Activated gamma-delta T cell (primary cell): ENCODE measurements at places on chromosomes 1 and 21.

- DNase-seq = no peak
These were observed 245.7 kb upstream of the JUN start for GRCh38 chr1:59029411-59030167.

DNA sequence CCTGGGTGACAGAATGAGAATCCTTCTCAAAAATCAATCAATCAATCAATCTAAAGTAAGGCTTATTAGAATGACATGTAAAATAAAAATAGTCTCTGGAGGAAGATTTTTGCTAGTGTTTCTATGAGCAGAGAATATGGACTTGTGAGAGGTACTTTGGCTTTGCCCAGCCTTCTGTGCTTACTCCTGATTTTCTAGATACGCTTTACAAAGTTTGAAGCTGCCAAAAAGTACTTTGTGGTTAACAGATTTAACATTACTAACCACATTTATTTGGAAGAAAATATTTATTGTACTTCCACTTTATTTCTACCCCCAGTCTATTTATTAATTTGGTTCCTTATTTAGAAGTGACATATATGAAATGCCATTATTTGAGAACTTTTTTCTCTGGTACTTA, 41.0 kb downstream of the CEP350 start:
- DNase-seq = no peak

DNA sequence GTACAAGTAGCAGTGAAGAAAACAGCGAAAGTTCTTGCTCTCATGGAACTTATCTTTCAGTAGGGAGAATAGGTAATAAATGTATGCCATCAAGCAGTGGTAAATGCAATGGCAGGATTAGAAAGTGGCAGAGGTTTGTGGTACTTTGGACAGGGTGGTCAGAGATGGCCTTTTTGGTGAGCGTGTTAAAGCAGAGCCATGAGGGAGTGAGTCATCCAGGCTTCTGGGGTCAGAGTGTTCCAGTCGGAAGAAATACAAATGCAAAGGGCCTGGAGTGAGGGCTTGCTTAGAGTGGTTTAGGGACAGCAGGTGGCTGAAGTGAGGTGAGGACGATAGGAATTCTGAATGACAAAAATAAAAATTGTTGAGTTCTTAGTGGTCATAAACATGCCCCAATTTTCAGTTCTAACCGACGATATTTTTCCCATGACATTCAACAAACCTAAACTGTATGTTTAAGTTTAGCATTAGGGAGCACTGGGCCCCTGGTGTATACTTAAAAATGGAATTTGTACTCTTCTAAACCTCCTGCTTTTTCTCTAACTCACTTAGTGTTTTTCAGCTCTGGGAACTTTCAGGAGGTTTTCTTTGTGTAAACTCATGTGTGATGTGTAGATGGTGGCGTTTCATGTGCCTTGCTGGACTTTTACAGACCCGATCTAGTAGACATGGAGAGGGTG, 78.2 kb downstream of the MACF1 start:
- DNase-seq = no peak

DNA sequence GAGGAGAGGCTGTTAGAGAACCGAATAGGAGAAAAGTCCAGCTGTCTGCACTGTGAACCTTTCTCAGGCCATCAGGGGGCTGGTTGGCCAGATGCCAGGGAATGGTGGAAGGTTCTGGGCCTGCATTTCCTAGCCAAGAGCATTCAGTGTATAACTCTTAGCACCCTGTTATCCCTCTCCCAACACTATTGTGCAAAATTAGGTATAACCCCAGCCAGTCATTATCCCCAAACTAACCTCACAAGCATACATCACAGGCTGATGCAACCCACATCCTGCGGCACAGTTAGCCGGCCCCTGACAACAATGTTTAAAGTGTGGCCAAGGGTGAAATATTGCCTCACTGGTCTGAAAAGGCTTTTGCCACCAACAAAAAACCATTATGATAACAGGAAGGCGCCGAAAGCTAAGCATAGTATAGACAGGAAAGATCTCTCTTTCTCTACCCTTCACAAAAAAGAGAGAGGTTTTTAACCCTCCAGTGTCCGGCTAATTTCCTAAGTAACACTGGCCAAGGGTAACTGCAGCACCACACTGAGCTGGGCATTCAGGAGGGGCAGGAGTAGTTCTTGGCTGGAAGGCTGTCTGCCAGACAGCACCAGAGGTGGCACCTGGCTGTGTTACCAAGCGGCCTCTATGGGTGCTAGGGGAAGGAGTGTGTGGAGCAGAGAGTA, 77.3 kb upstream of the BCAR3 start:
- no peak for DNase-seq

DNA sequence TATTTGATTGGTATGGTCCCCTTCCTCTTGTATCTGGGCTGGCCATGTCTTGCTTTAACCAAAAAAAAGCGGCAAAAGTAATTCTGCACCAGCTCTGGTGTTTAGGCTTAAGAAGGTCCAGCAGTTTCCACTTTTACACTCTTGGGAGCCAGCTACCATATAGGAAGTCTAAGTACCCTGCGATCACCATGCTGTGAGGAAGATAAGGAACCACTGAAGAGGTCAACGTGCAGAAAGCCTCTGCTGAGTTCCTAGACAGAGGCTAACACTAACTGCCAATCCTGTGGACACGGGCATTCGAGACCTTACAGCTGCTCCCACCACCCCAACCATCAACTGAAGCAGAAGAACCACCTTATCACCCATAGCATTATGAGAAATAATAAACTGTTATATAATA, 331.4 kb downstream of the VAV3 start:
- no peak for DNase-seq

GRCh38 chr1:66730462-66730861, 21.8 kb upstream of the DYNLT5 start:
- no peak for DNase-seq

DNA sequence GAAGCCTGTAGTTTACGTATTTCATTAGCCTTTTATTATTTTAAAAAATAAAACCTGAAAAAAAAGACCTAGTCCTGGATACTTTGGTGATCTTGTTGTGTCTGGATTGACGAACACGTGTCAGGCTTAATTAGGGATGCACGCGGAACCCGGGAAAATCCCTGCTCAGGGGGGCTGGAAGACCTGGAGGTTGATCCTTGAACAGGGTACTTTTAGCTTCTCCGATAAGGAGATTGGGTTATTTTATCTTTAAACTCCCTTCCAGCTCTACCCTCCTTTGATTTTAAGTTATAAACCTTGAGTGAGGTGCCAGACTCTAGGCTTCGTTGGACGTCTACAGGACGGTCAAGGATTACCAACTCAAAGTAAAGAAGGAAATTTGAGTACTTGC, 552 bp upstream of the ZNF691 start:
- no peak for DNase-seq

- DNase-seq = no peak
These were observed 42.0 kb upstream of the MTF1 start for GRCh38 chr1:37901191-37901892.

GRCh38 chr1:209456878-209457277, 126.6 kb upstream of the CAMK1G start:
- DNase-seq = no peak

DNA sequence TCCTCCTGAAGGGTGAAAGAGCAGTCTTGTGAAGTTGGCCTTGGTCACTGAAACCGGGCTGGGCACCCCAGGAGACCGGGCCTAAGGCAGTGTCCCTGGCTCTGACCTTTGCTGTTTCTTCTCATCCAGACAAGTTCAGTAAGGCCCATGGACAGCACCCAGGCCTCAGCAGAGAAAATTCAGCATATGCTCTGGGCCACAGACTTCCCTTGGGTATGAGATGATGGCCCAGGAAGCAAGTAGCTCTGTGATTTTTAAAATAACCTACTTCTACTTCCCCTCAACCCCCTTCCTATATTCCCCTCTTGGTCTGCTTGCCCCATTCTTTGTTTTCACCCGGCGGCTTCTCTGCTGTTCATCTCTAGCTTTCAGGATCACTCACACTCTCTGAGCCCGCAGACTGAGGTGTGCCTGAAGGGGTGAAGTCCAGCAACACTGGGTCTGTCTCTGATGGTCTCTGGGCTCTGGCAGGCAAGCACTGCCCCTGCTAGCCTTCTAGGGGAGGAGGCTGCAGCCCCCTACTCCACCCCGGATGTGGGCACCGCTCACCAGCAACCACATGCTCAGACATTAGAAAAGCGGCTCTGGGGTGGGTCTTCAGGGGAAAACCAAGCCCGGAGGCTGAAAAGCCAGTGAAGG, 2.9 kb upstream of the GPR25 start:
- no peak for DNase-seq

- DNase-seq = no peak
These were observed 50.5 kb downstream of the SIK1 start for GRCh38 chr21:43376478-43376882.

GRCh38 chr1:195328681-195329080, 1279.6 kb downstream of the KCNT2 start:
- DNase-seq = no peak

- no peak for DNase-seq
These were observed 50.9 kb downstream of the S100B start for GRCh38 chr21:46553993-46554392.

GRCh38 chr1:62800825-62801306, 16.9 kb downstream of the ATG4C start:
- no peak for DNase-seq

DNA sequence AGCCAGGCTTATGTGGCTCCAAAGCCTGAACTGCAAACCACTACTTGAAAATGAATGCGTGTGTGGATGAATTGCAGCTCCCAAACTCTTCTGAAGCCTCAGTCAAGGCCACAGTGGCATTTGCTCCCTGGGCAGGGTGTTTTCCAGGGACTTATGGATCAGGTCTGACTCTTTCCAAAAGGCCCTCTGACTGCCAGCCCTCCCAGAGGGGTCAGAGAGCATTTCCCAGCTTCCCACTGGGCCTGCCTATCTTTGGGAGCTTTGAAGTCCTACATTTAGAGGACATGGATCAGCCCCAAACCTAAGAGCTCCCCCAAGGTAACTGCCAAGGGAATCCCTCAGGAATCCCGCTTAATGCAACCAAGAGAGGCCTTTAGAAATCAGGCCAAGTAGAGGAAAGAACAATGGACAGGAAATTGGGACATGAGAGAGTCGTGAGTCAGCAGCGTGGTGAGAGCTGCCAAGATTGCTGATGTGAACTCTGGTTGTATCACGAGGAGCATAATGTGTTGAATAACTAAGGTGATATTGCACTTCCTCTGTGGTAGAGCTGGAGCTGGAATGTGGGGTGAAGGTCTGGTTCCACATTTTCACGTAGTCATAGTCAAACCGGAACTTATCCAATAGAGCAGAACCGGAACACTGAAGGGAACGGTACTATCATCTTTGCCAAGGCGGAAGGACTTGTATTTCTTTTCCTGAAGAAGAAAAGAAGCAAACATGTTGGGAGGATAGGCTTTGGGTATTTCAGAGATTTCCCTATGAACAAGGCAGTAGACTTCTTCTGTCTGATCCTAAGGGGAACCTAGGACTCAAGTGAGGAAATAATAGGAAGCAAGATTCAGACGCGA, 99.4 kb upstream of the JUN start:
- DNase-seq = no peak

DNA sequence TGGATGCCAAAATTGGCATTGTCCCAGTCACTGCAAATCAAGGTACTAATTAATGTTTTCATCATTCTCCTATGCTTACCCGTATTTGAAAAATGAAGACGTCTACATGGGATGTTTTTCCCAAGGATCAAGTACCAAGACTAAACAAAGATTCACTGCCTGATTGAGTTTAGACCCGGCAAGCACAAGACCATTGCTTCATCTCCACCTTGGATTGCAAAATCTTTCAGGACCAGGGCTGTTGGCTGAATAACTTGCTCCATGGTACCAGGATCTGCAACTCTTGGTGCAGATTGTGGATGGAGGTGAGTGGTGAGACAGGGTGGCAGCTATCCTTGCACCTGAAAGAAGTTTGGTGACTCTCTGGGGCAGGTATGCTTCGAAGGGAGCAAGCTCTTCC, 122.5 kb upstream of the ETS2 start:
- DNase-seq = no peak

GRCh38 chr1:47572731-47573430, 135.0 kb downstream of the FOXD2 start:
- DNase-seq = no peak

DNA sequence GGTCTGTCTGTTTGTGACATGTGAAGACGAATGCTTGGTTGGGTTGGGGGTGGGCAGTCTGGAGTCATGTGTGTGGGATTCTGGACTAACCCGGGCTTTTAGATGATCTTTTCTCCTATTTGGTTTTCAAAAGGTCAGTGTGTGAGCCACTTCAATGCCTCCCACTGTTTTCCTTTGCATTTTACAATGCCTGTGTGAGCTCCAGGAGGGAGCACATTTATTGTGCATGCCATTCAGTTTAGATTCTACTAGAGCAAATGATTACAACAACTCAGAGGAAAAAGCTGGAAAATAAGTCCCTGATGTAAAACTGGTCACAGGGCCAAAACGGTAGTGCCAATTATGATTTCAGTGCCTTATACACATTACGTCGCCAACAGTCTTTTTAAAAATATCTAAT, 90.9 kb downstream of the LYPLAL1 start:
- no peak for DNase-seq

DNA sequence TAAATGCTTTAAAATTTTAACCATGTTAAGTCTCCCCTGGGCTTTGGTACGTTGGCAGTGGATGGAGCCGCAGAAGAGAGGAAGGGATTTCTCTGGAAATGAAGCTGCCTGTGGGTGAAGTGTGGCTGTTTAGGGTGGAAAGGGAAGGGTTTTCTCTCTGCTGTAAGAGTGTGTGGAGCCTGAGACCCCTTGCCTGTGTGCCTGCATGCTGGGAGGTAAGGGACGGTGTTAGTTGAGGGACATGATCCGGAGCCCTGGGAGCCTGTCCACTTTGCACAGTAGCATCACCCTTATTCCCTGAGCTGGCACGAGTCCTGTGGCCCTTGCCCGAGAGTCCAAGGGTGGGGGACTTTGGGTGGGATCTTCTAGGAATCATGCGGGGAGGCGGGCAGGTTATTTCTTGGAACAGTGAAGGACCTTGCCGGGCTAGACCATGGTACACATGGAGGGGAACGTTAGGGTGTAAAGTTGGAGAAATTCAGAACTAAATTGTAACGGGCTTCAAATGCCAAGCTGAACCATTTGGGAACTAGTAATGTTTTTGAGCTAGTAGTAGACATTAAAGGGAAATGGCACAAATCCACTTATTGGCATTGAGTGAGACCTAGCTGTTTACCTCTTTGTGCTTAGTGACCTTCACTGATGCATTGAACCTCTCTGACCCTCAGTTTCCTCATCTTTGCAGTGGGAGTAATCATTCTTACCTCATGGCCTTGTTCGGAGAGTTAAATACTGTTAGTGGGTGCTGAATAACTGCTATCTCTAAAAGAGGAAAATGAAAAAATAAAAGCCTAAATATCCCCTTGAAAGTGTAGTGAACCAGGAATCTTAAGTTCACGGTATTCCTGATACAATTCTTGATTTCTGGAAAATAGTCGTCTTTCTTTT, 3.5 kb downstream of the GALNT2 start:
- DNase-seq = no peak

DNA sequence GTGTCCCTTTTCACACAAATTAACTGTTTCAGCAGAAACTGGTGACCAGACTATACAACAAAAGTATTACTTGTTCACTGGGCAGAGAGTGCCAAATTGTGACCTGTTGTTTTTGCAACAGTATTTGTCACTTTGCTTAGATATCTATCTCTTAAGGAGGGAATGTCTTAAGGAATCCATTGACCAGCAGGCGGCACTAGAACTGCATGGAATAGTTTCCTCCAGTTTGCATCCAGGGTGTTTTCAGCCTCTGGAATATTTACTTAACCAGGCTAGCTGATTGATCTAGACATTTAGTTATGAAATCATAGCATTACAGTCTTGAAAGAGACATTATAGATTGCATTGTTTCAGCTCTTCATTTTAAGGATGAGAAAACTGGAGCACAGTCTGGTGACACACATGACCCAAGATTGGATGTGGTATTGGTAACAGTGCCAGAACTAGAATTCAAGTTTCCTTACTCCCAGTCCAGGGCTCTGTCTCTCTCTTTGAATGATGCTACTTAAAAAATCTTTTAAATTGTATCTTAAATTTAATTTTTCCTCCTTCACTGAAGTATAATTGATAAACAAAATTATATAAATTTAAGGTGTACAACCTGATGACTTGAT, 16.9 kb downstream of the RPTN start:
- DNase-seq = no peak
